Stimulated activated CD8-positive, alpha-beta memory T cell treated with anti-CD3 and anti-CD28 coated beads, Interleukin-4, amount 100 ng/mL, for 4 hours (primary cell): ENCODE measurements at places on chromosomes 1 and 21.

- no peak for DNase-seq
Observed at GRCh38 chr1:225973158-225973557, 26.0 kb downstream of the SDE2 start.

DNA sequence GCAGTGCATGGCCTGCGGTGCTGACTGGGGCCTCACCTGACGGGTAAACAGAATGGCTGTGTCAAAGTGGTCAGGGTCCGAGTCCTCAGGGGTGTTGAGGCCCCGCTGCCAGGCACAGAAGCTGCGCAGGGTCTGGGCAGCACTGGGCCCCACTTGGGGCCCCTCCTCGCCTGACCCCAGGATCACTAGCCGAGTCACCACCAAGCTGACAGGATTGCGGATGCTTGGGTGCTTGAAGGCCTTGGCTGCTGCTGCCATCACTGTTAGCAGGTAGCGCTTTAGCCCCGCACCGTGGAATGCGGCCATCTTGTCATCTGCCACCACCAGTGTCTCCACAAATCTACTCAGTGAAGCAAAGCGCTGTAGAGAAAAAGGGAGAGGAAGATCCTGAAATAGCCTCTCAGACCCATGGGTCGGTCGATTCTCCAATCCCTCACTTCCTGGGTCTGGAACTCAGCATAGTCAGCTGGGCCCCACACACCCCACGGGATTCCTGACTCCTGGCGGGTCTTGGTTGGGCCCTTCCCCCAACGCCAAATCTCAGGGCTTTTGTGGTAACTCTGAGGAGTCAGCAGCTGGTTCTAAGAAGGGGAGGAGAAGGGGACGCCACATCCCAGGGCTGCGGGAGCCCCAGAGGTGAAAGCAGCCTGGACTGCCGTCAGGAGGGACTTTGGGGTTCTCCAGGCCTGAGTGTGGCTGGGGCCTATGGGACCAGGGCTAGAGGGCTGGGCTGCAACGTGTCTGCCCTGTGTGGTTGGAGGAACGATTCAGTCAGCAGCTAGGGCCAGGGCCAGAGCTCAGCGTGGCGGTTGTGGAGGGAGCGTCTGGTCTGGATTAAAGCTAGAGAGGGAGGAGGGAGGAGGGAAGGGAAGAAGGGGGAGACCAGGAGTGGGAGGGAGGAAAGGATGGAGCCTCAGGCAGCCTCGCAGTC, 2.1 kb downstream of the ADAMTS4 start:
- no peak for DNase-seq

- no peak for DNase-seq
Observed at GRCh38 chr1:228768355-228769000, 33.2 kb downstream of the RHOU start.

DNA sequence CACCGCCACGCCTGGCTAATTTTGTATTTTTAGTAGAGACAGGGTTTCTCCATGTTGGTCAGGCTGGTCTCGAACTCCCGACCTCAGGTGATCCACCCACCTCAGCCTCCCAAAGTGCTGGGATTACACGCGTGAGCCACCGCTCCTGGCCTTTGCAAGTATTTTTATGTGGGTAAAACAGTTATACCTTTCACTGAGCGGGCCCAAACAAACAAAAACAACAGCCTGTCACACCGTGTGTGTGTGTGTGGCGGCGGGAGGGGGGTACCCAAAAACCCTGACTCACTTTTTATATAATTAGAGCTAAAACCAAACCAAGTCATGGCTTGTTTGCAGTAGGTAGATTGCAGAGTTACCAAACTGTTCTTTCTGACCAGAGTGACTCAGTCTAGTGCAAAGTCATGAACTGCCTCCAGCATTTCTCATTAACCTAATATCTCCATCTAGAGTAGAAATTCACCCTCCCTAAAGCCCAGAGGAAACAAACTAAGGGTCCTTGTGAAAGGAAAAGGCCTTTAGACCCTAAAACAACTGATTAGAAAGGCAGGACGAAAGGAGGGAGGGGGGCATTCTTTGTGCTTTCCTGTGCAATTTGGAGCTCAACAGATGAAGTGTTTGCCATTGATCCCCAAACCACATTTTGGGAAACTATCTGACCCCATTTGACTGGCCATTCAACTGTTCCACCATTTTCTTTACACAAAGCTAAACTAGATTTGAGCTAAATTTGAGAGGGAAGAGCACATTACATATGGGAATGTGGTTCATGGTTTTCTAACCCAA, 181.0 kb downstream of the DHRS3 start:
- DNase-seq = no peak

DNA sequence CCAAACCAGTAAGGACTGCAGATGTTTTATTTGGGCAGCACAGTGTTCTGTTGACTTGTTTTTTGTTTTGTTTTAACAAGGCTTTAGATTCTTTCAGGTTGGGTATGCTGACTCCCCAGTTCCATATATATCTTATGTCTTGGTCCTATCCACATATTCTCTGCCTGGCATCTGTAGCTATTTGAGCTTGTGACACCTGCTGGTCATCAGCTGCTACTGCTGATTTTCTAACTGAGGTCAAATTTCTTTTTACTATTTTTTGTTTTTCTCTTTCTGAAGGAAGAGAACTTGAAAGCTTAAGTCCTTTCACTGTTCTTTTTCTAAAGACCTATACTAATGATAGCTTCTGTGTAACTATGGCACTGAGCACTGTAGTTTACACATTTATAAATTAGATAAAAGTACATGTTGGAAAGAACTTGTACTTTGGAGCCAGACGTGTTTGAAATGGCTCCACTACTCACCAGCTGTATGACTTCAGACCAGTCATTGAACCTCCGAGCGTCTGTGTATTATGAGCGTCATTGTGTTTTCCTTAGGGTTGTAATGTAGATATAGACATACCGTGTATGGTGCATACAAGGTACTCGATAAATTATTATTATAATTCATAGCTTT, 109.4 kb downstream of the NRDC start:
- DNase-seq = no peak

- DNase-seq = peak; percentile 12
Observed at GRCh38 chr21:34693192-34693810, 24.5 kb downstream of the CLIC6 start.

DNA sequence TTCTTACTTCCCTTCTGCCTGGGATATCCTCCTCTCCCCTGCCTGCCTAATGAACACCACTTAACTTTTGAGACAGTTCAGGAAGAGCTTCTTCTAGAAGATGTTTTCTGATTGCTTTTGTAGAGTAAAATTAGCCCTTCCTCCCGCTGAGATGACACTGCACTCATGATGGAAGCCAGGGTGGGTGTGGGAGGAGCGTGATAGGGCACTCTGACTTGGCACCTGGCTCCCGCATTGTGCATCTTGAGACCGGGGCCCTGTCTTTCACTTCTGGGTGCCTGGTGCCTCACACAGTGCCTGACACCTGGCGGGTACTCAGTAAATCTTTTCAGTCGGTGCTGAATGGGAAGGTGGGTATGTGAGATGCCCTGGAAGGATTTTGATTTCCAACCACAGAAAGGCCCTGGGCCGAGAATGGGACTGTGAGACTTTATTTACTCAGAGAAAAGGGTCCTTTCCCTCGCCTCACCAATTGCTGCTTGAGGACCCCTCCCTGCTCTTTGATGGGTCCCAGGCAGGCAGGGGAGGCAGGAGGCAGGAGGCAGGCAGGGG, 6.8 kb downstream of the THEM5 start:
- no peak for DNase-seq

- DNase-seq = no peak
Observed at GRCh38 chr1:209607795-209608178, 24.3 kb downstream of the CAMK1G start.

- DNase-seq = no peak
Observed at GRCh38 chr1:116889380-116889779, 20.3 kb upstream of the PTGFRN start.

DNA sequence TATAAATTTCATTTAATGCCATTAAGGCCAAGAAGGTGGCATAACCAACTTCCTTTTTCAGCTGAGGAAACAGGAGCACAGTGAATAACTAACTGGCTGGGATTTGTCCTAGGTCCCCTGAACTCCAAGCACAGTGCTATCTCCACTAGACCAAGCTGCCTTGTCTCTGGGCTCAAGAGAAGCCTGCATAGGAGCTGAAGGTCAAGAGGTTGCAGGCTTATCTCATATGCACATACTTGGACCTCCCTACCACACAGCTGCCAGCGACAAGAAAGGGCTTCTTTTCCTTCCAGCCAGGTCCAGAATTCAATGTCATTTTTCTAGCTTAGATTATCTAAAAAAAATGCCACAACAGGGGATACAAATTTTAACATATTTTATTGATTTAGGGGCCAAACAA, 27.1 kb downstream of the AK2 start:
- no peak for DNase-seq

GRCh38 chr21:37146320-37147235, 73.5 kb downstream of the TTC3 start:
- DNase-seq = no peak

DNA sequence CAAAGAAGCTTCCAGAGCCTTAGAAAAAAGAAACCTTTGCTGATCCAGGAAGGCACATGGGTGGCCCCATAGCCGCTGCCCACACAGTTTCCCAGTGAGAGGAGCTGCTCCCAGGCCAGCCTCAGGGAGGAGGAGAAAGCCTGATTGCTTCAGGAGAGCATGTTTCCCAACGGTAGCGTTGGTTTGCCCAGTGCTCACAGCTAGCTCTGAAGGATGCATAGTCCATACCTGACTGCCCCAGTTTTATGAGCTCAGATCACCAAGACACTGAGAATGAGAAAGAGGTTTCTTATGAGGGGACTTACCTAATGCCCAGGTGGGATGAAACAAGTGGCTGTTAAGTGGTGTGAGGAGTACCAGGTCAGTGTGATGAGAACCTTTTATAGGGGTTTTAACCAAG, at the start of gene CRNN:
CRNN (minus strand) TSS at position 355 of the 400 bp plus-strand sequence. CDS start 2,030 bp downstream, outside the sequence.
- DNase-seq = no peak

DNA sequence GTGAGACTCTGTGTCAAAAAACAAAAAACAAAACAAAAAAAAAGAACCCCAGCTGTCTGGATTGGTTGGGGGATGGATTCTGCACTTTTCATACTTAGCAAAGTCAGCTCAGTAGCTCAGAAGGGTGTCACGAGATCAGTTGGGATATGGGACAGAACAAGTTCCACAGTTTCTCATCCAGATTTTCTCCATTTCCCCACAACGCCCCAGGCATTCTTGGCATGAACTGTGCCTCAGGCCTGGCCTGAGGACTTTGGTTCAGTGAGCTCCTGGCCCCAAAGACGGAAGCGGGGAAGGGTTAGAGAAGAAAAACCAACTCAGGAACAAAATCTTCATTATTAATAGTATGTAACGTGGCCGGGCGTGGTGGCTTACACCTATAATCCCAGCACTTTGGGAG, 1.9 kb downstream of the AKR7A2 start:
- no peak for DNase-seq

GRCh38 chr1:43936431-43937151, 3.0 kb downstream of the ARTN start:
- DNase-seq = no peak

DNA sequence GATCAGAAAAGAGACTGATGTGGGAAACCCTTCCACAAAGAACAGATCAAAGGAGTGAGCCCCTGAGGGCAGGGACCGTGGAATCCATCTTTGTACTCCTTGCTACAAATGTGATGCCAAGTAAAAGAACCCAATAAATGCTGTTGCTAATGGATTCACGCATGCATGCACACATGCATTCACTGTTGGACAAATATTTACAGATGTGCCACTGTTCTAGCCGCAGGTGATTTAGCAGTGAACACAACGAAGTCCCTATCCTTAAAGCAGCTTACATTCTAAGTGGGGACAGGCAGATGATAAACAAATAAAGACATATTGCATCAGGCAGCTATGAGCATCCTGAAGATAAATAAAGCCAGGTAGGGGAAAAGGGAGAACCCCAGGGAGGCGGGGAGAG, 67.8 kb downstream of the ITPKB start:
- no peak for DNase-seq

DNA sequence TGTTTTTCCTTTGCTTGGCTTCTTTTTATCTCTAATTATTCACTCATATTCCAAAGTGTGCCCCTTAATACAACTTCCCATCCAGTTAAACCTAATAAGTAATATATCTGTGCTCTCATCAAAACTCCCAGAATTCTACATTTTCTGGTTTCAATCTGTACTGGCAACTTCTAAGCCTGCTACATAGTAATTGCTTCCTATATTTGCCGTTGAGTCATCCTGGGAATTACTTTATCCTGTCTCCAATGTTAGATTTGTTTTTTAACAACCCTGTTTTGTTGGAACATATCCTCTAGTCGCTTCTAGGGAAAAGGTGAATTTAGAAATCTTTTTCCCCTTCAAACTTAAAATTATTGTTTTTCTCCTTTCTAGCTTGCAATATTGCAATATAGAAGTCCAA, 620.5 kb upstream of the PKN2 start:
- no peak for DNase-seq

DNA sequence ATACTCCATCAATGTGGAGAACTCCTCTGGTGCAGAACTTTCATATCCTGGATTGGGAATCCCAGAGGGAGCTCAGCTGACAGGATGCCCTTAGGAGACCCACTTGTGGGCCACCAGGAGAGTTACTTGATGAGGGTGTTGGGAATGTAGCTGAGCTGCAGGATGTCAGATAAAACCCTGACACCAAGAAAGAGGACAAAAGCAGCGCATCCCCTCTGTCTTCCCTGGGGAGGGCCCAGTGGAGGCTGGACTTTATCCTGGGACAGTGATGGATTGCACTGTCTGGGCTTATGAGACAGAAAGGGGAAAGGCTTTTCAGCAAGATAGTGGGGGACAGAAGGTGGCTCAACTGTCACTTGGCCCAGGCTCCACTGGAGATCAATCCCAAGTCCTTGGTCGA, 88.1 kb upstream of the BCAR3 start:
- no peak for DNase-seq

DNA sequence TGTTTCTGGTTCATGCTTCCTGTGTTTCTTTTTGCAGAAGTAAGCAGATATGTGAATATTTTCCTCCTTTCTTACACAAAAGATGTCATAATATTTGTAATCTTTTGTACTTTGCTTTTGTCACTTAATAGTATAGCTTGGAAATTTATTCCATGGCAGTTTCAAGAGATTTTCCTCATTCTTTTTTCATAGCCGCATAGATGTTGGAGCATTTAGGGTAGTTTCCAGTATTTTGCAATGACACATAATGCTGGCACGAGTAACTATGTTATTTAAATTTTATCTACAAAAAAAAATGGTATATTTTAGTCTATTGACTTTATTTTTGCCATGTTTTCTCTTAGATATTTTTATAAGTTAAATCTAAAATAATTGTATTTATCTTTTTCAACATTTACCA, 40.7 kb downstream of the AGO3 start:
- DNase-seq = no peak

DNA sequence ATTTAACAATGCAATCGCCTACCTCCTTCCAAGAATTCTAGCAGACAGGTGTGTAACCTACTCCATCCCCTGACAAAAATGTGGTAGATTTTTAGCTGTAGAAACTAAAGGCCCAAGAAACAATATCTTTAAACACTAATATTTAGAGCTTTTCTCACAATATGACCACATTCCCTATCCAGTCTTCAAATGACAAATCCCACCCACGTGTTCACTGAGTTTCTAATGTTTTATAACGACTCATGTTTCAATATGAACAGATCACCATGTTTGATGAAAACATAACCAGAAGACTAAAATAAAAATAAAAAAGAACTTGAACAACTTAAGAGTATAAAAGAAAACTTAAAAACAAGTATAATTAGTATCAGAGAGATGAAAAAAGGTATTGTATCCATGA, 24.6 kb downstream of the RSBN1 start:
- DNase-seq = no peak
